ENCODE measurements at places on chromosomes 6 and 20.

- no peak for DNase-seq
These were observed 191.9 kb upstream of the PREP start for GRCh38 chr6:105594821-105595220.

GRCh38 chr20:33910056-33910455 lies 83.7 kb upstream of the RALY start:
- no peak for DNase-seq

DNA sequence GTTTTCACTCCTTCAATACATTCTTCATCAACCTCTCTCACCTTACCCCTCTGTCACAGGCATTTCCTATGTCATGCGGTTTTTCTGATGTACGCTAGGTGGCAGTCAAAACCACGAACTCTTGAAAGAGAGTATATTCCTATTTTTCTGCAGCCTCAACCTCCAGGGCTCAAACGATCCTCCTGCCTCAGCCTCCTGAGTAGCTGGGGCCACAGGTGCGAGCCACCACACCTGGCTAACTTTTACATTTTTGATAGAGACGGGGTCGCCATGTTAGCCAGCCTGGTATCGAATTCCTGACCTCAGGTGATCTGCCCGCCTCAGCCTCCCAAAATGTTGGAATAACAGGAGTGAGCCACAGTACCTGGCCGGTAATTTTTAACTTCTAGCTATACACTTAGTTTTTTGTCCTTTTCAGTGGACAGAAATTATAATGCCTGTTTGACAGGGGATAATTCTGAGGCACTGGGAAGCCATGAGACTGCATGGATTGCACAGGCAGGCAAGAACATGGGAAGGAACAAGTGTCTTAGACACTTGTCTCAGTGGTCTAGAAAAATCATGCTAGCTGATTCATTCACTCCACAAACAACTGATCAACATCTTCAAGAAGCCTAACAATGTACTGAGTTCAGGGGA lies 22.5 kb upstream of the HFE start:
- peak; percentile 29 for DNase-seq

- DNase-seq, result no peak
These were observed 165.8 kb downstream of the KIF16B start for GRCh38 chr20:16407251-16408067.
